ENCODE measurements at places on chromosomes 4 and X. TPM values are rescaled to one million over a fixed set of nuclear protein-coding genes. Genes with fewer than 3 reads are reported as not detected.

GRCh38 chr4:73244945-73245601 lies 13.5 kb downstream of the ANKRD17 start:
- DNase-seq, result no peak

DNA sequence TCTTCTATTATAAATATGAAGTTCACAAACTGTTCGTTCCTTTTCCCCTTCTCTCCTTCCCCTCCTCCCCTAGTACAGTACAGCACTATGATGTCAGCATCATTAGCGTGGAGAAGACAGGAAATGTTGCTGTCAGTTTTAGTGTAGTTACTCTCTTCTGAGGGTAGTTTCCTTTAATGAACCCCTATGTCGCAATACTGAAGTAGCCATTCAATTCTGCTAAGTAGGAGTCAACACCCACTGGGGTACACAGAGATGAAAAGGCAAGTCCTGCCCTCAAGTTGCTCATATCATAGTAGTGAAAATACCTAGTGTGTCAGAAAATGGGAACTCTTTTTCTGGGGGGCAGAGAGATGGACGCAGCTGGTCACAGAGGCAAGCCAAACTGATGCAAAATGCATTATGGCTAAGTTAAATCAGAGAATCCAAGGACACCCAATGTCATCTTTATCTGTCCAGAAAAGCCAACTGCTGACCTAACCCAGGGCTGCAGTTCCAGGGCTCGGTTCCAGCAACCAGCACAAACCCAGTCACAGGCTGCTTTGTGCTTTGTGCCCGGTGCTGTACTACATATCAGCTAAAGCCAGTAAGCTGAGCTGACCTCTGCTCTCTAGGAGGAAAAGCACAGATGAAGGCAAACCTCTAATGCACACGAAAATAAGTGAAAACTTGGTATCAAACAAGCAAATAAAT lies 31.5 kb downstream of the GRIA3 start:
- no peak for DNase-seq

- peak; percentile 2 for DNase-seq
These were observed 201.5 kb upstream of the FAM241A start for GRCh38 chr4:111943796-111944203.

The MAGEB17 gene
- total RNA-seq, result not detected

The PLAC1 gene
- total RNA-seq, result not detected

The PPA2 gene
- 81.0 TPM for total RNA-seq

The LIMCH1 gene
- 15.1 TPM for total RNA-seq

The SLC6A8 gene
- 123 TPM for total RNA-seq

The RBM47 gene
- total RNA-seq, result 0.48 TPM
